Prostate gland (tissue), 2 donors: ENCODE measurements at places on chromosomes 7 and 10. TPM values are rescaled to one million over a fixed set of nuclear protein-coding genes. Genes with fewer than 3 reads are reported as not detected.

GRCh38 chr10:50286996-50287803 is 35.9 kb upstream of the ASAH2 start:
- no peaks in the 10 kb centered on the region for H3K27me3 ChIP-seq
- no peaks in the 10 kb centered on the region for H3K36me3 ChIP-seq
- H3K4me1 ChIP-seq: no peaks in the 10 kb centered on the region
- no peak overlapping the region for H3K27ac ChIP-seq
- no peak overlapping the region for H3K4me3 ChIP-seq

TAF3 gene
- 4.4 TPM for total RNA-seq

DNA sequence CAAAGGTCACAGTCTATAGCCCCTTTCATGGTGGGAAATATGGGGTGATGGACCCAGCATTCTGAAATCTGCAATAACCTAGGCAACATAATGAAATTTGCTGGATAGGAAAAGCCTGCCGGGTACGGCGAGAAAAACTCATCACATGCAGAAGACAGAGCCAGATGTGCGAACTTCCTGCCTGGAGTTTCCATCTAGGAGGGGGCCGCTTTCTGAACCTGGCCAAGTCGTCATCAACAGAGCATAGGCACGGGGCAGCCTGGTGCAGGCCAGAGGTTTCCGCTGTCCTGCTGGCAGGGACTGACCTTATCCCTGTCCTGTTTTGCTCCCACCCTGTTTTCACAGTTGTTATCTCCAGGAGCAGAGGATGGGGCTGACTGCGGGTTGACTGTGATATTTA is 27.4 kb downstream of the CCDC3 start:
- H3K4me3 ChIP-seq: no peak overlapping the region
- H3K27ac ChIP-seq: no peak overlapping the region
- H3K27me3 ChIP-seq: no peaks in the 10 kb centered on the region
- DNase-seq: no peak

DNA sequence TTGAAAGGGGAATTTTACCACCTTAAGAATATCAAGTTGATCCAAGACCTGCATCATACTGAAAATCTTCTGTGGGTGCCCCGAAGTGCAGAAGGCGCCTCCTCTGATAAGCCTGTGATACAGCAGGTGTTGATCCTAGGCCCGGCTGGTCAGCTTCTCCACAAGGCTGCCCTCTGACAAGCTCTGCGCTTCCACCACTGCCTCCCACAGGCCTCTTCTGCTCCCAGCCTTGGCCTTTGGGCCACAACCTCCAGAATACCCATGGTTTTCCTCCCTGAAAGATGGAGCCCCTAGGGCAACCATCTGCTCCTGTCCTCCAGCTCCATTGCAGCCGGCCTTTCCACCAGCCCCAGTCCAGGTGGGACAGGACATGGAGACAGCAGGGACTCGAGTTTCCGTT is 5.6 kb upstream of the OGDHL start:
- H3K36me3 ChIP-seq: no peaks in the 10 kb centered on the region
- no peak for DNase-seq
- peaks cover 11% of the 10 kb centered on the region for H3K27me3 ChIP-seq
- H3K4me1 ChIP-seq: no peaks in the 10 kb centered on the region

- peaks cover 4% of the 10 kb centered on the region for H3K27me3 ChIP-seq
- no peak overlapping the region for H3K27ac ChIP-seq
- no peaks in the 10 kb centered on the region for H3K36me3 ChIP-seq
- DNase-seq: no peak
- no peak overlapping the region for H3K4me3 ChIP-seq
These were observed 366.9 kb downstream of the DNAJB6 start for GRCh38 chr7:157703534-157704195.

DNA sequence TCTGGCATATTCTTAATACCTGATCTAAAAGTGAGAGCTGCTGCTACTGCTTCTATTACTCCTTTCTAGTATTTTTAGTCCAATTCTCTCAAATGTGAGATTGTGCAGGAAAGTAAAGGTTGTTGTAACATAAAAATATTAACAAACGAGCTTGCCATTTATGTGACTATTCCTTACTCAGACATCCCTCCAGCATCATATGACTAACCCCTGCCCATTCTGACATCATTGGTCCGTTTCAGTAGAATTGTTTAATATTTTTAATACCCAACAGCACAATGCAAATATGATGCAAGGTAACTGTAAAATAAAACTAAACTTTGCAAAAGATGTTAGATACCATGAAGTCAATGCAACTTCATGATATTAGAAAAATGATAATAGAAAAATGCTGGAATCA is 83.6 kb downstream of the CFAP58 start:
- H3K36me3 ChIP-seq: no peaks in the 10 kb centered on the region
- H3K27me3 ChIP-seq: no peaks in the 10 kb centered on the region
- H3K27ac ChIP-seq: no peak overlapping the region
- no peak for DNase-seq
- no peaks in the 10 kb centered on the region for H3K4me1 ChIP-seq

PRF1 gene
- total RNA-seq: 2.3 TPM

- H3K4me1 ChIP-seq: peaks cover 30% of the 10 kb centered on the region
- H3K4me3 ChIP-seq: no peak overlapping the region
- no peaks in the 10 kb centered on the region for H3K36me3 ChIP-seq
These were observed 38.3 kb upstream of the PDCD4 start for GRCh38 chr10:110833234-110833940.

RNF133 gene
- total RNA-seq: 3.2 TPM

LEP gene
- not detected for total RNA-seq

- H3K27ac ChIP-seq: no peak overlapping the region
- DNase-seq: no peak
- H3K4me1 ChIP-seq: no peaks in the 10 kb centered on the region
- no peaks in the 10 kb centered on the region for H3K27me3 ChIP-seq
- H3K36me3 ChIP-seq: no peaks in the 10 kb centered on the region
These were observed 158.6 kb downstream of the SNX13 start for GRCh38 chr7:17781491-17782215.
